ENCODE measurements at places on chromosomes 1 and 21. TPM values are rescaled to one million over a fixed set of nuclear protein-coding genes. Genes with fewer than 3 reads are reported as not detected.

Gene LCE7A
- total RNA-seq: not detected

Gene BATF3
- total RNA-seq: 0.42 TPM

Gene LMOD1
- 0.11 TPM for total RNA-seq

Gene SLC22A15
- total RNA-seq: 0.28 TPM

DNA sequence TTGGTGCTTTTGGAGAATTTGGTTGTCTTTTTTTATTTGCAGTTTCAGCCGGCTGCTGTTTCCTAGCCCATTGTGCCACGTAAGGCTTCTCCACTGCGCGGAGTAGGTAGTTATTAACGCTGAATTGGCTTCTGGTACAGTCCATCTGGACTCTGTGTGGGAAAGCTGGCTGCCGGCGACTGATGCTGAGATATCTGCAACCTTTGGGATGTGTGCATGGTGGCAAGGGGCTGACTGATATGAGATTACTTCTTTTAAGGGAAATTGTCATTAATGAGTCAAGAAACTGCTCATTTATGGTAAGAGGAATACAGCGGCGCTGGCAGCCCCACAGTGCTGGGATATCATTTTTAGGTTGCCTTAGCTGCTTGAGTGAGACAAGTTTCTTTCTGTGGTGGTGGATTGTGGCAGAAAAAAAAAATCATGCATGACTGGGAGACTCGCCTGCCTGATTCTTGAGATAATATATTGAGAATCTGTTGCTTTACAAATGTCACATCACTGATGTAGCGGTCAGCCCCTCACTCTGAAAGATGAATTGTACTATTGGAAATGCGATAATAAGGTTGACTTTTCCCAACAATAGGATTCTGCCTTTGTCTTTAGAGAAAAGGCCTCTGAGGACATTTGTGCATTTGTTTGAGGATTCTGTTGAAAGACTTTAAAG is 2.5 kb upstream of the ELAVL4 start:
- no peaks in the 10 kb centered on the region for H3K36me3 ChIP-seq
- no peak overlapping the region for H3K4me3 ChIP-seq
- no peak for DNase-seq
- no peaks in the 10 kb centered on the region for H3K4me1 ChIP-seq

GRCh38 chr1:8226747-8227146 is 91.2 kb upstream of the SLC45A1 start:
- no peaks in the 10 kb centered on the region for H3K36me3 ChIP-seq
- no peak for DNase-seq
- no peak overlapping the region for H3K4me3 ChIP-seq
- no peaks in the 10 kb centered on the region for H3K27me3 ChIP-seq
- no peaks in the 10 kb centered on the region for H3K4me1 ChIP-seq

DNA sequence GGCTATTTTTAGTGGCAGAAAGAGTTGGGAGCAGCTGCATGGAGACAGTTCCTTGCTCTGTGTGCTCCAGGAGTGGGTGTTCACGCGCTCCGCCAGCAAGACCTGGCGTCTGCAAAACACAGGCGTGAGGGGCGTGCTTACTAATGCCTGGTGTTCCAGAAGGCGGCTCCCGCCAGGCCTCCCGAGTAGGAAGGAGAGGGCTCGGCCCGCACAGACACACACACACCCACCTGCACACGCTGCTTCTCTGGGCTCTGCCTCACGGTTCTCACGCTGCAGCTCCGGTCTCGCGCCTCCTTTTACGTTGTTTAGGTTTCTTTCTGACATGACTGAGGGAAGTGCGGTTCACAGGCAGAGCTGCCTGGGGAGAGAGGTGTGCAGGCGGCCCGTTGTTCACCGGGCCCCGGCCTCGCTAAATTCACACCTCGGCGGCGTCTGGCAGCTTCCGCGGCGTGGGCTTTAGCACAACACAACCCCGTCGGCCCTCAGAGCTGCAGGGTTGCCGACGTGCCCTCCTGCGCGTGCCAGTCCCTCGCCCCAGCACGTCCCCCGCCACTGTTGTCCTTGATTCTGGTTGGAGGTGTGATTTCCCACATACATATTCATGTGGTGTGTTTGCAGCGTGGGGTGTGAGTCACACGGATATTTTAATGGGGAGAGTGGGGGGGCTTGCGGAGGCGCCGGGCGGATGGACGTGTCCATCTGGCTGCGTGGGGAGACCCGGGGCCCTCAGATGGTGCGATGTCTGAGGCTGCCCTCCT is 77.0 kb downstream of the SKI start:
- H3K4me1 ChIP-seq: no peaks in the 10 kb centered on the region
- H3K36me3 ChIP-seq: no peaks in the 10 kb centered on the region
- no peak overlapping the region for H3K4me3 ChIP-seq
- no peak for DNase-seq

GRCh38 chr1:168245042-168245441 is 19.2 kb downstream of the SFT2D2 start:
- H3K27ac ChIP-seq: no peak overlapping the region
- no peak for DNase-seq
- H3K36me3 ChIP-seq: peaks cover 3% of the 10 kb centered on the region
- H3K4me3 ChIP-seq: no peak overlapping the region

GRCh38 chr1:205373022-205373797 is 16.5 kb upstream of the KLHDC8A start:
- DNase-seq: no peak
- 0 out of 2 replicates have a peak, but pooled peaks cover 7% of the 10 kb centered on the region for H3K4me1 ChIP-seq
- no peaks in the 10 kb centered on the region for H3K27me3 ChIP-seq
- H3K36me3 ChIP-seq: no peaks in the 10 kb centered on the region

- H3K4me1 ChIP-seq: no peaks in the 10 kb centered on the region
- H3K27me3 ChIP-seq: no peaks in the 10 kb centered on the region
- no peaks in the 10 kb centered on the region for H3K36me3 ChIP-seq
These were observed 90.8 kb downstream of the DDAH1 start for GRCh38 chr1:85374160-85374559.

- H3K27me3 ChIP-seq: no peaks in the 10 kb centered on the region
- H3K4me1 ChIP-seq: peaks cover 7% of the 10 kb centered on the region
- peak overlapping the region; percentile 82 for H3K4me3 ChIP-seq
- no peaks in the 10 kb centered on the region for H3K36me3 ChIP-seq
These were observed 1.5 kb downstream of the HIPK1 start for GRCh38 chr1:113930499-113931161.

GRCh38 chr1:110305900-110306420 is 33.2 kb upstream of the RBM15 start:
- H3K27me3 ChIP-seq: no peaks in the 10 kb centered on the region
- no peak overlapping the region for H3K27ac ChIP-seq

- no peak for DNase-seq
- no peak overlapping the region for H3K4me3 ChIP-seq
- H3K27me3 ChIP-seq: no peaks in the 10 kb centered on the region
- H3K4me1 ChIP-seq: no peaks in the 10 kb centered on the region
- no peaks in the 10 kb centered on the region for H3K36me3 ChIP-seq
These were observed 1.2 kb upstream of the CLEC20A start for GRCh38 chr1:178497903-178498478.

DNA sequence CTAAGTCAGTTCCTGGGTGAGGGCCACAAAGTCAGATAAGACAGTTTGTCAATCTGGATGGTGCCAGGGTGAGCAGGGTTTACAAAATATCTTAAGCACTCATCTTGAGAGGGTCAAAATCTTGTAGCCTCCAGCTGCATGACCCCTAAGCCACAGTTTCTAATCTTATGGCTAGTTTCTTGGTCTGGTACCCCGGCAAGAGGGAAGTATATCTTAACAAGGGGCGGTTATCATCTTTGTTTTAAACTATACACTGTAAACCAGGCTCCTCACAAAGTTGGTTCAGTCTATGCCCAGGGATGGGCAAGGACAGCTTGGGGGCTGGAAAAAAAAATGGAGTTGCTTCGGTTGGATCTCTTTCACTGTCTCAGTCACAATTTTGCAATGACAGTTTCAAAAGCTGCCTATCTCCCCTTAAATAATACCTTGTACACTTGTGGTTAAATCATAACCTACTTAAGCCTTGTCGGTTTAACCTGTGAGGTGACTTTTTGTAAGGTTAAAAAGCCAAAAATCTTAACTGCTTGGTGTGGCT is 7.8 kb upstream of the CD46 start:
- no peak for DNase-seq
- no peaks in the 10 kb centered on the region for H3K27me3 ChIP-seq
- H3K36me3 ChIP-seq: no peaks in the 10 kb centered on the region
- H3K27ac ChIP-seq: no peak overlapping the region
- H3K4me1 ChIP-seq: peaks cover 38% of the 10 kb centered on the region

- H3K4me3 ChIP-seq: no peak overlapping the region
- no peak overlapping the region for H3K27ac ChIP-seq
- no peaks in the 10 kb centered on the region for H3K36me3 ChIP-seq
- DNase-seq: no peak
These were observed 70.4 kb upstream of the VCAM1 start for GRCh38 chr1:100649146-100649545.

- no peak overlapping the region for H3K4me3 ChIP-seq
- H3K27me3 ChIP-seq: no peaks in the 10 kb centered on the region
- H3K36me3 ChIP-seq: no peaks in the 10 kb centered on the region
These were observed 38.6 kb upstream of the RCAN3 start for GRCh38 chr1:24463776-24464735.

DNA sequence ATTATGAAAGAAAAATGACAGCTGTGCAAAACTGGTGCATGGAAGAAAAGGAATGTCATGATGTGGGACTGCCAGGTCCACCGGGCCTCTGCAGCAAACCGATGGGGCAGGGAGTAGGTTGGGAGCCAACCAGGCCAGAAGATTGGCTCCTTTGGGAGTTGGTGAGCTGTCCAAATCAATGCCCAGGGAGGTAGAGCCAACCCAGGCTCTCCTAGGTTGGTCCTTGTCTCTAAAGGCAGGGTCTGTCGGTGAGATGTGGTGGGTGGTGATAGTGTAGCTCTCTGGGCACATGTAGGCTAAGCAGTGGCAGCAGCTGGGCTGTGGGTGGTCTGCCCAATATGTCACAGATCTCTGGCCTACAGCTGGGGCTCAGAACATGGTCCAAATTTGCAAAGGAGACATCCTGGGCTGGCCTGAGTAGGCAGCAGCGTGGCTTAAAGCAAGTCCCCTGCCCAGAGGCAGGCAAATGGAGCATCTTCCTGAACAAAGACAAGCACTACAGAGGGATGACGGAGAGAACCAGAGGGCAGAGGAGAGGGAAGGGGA is 61.2 kb upstream of the PRDX6 start:
- peaks cover 1% of the 10 kb centered on the region for H3K36me3 ChIP-seq
- H3K4me1 ChIP-seq: no peaks in the 10 kb centered on the region
- no peak overlapping the region for H3K4me3 ChIP-seq

- H3K27me3 ChIP-seq: no peaks in the 10 kb centered on the region
- peaks cover 26% of the 10 kb centered on the region for H3K4me1 ChIP-seq
- peak overlapping the region; percentile 94 for H3K27ac ChIP-seq
- H3K36me3 ChIP-seq: no peaks in the 10 kb centered on the region
- H3K4me3 ChIP-seq: no peak overlapping the region
- DNase-seq: no peak
These were observed 3.1 kb upstream of the RIPK4 start for GRCh38 chr21:41769933-41770332.

GRCh38 chr1:7743346-7743745 is 27.8 kb upstream of the VAMP3 start:
- H3K27me3 ChIP-seq: no peaks in the 10 kb centered on the region
- no peak overlapping the region for H3K4me3 ChIP-seq
- no peak for DNase-seq
- H3K36me3 ChIP-seq: no peaks in the 10 kb centered on the region
- no peak overlapping the region for H3K27ac ChIP-seq

GRCh38 chr21:31987696-31988095 is 114.9 kb downstream of the HUNK start:
- no peak overlapping the region for H3K27ac ChIP-seq
- DNase-seq: no peak
- no peak overlapping the region for H3K4me3 ChIP-seq
- H3K36me3 ChIP-seq: no peaks in the 10 kb centered on the region
- no peaks in the 10 kb centered on the region for H3K4me1 ChIP-seq

- no peak overlapping the region for H3K4me3 ChIP-seq
- no peak overlapping the region for H3K27ac ChIP-seq
- no peaks in the 10 kb centered on the region for H3K27me3 ChIP-seq
- H3K4me1 ChIP-seq: no peaks in the 10 kb centered on the region
- H3K36me3 ChIP-seq: no peaks in the 10 kb centered on the region
These were observed 1109.8 kb upstream of the B3GALT2 start for GRCh38 chr1:194296201-194296600.

Data from Caco-2 (cell line).